ENCODE measurements at places on chromosomes 5 and 9.
A peak's percentile ranks its signal among the peaks of the same experiment; 100 is the strongest.

DNA sequence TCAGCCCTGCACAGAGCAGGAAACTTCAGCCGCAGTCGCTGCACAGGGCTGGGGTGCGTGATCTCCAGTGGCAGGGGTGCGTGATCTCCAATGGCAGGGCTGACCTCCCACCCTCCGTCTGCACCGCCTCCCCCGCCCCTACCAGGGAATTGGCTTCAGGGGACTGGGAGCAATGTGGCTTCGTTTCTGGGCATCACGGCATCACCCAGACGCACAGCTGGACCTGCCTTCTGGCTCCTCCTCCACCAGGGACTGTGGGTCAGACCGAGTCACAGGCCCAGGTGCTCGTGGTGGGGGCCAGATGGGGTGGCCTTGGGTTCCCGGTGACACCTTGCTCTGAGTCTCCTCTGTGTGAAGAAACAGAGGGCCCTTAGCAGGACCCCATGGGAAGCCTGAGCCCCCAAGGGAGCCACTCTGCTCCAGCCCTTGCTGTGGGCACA is 51.1 kb downstream of the AHRR start:
- no peak for DNase-seq

DNA sequence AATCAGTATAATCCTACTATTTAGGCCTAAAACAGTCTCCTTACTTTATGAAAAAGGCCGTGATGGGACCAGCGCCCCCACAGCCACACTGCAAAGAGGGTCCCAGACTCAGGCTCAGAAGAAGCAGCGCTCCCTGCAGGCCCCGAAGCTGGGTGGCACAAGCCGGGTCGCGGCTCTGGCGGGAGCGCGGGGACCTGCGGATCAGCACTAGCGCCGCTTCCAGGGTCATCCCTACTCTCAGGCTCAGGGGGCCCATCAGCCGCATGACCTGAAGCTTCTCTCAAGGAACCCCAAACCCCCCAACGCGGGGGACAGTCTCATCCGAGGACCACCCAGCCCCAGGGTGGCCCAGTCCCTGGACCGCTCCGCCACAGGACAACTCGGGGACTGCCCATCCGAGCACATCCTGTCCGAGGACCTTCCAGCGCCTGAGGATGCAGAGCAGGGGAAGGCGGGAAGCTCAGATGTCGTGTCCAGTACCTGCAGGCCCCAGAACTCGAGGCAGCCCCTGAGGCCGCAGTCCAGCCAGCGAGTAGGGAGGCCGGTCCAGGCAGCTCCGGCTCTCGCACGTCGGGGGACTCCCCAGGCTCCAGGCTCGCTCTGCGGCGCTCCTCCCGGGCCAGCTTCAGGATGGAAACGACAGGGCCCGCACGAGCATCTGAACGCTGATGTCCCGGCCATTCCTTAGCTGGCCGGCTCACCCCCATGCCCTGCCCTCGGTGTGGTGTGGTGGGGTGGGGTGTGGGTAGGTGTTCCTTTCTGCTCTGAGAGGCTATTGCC is 32.4 kb upstream of the CDK20 start:
- no peak for DNase-seq

GRCh38 chr5:129945774-129946270 is 41.6 kb downstream of the CHSY3 start:
- no peak for DNase-seq

DNA sequence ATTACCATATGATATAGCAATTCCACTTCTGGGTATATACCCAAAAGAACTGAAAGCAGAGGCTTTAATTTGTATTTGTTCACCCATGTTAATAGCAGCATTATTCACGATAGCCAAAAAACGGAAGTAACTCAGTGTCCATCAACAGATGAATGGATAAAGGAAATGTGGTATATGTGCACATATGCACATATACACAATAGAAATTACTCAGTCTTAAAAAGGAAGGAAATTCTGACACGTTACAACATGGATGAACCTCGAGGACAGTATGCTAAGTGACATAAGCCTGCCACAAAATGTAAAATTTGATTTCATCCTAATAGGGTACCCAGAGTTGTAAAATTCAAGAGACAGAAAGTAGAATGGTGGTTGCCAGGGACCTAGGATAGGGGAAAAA is 54.9 kb downstream of the NUP155 start:
- no peak for DNase-seq

DNA sequence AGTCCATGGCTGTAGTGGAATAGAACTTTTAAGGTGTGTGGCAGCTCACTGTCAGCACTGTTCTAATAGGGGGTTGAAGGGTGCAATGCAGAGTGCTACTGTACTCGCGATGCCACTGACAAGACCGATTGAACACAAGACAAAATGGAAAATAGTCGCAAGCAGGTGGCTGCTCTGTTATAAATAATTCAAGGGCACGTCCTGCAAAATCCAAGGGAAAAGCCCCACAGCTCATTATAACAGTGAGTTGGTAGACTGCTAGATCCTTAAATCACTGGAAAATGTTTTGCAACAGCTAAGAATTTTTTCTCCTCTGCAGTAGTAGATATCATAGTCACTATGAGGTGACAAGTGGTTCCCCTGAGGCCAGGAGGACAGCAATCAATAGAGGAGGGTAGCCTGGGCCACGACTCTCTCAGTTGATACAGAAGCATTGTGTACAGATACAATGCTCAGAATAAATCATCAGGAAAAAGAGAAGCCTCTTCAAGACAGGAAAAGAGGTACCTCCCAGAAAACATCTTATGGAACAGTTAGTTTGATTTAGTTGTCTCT is 926.3 kb downstream of the TLE4 start:
- no peak for DNase-seq

DNA sequence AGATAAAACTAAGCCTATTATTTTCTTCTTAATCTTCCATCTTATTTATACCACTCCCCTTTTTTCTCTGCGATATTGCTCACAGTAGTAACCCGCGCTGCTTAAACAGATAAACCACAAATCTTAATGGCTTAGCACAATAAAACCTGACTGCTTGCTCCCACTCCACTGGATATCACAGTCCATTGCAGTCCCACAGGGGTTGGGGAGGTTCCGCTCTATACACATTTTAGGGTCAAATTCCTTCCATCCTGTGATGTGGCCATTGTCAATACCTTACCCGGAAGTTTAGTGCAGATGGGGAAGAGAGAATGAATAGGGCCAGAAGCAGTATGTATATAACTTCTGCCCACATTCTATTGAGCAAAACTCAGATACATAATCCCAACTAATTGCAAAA is 193.7 kb downstream of the RAB3C start:
- DNase-seq = no peak

GRCh38 chr5:116365006-116365496 is 209.6 kb downstream of the SEMA6A start:
- no peak for DNase-seq

- DNase-seq = no peak
Measured at GRCh38 chr9:108322326-108323098, 533.3 kb downstream of the ACTL7B start.

DNA sequence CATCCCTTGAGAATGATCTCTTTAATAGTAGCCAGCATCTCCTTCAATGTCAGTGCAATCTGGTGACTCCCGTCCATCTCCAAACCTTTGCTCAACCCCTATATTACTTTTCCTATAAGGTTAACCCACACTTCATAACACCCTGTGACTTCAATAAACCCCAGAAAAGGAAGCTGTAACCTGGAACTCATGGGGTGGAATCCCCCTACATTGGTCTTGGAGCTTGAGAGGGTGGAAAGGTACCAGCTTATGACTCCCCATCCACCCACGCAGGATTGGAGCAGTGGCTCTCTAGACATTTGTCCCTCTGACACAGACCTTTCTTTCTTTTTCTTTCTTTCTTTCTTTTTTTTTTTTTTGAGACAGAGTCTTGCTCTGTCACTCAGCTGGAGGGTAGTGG is 54.7 kb upstream of the ZFR start:
- DNase-seq = no peak

GRCh38 chr5:173056783-173057061 is 570 bp downstream of the CREBRF start:
- peak; percentile 13 for DNase-seq

- no peak for DNase-seq
Measured at GRCh38 chr5:98933445-98934072, 4.8 kb upstream of the CHD1 start.

DNA sequence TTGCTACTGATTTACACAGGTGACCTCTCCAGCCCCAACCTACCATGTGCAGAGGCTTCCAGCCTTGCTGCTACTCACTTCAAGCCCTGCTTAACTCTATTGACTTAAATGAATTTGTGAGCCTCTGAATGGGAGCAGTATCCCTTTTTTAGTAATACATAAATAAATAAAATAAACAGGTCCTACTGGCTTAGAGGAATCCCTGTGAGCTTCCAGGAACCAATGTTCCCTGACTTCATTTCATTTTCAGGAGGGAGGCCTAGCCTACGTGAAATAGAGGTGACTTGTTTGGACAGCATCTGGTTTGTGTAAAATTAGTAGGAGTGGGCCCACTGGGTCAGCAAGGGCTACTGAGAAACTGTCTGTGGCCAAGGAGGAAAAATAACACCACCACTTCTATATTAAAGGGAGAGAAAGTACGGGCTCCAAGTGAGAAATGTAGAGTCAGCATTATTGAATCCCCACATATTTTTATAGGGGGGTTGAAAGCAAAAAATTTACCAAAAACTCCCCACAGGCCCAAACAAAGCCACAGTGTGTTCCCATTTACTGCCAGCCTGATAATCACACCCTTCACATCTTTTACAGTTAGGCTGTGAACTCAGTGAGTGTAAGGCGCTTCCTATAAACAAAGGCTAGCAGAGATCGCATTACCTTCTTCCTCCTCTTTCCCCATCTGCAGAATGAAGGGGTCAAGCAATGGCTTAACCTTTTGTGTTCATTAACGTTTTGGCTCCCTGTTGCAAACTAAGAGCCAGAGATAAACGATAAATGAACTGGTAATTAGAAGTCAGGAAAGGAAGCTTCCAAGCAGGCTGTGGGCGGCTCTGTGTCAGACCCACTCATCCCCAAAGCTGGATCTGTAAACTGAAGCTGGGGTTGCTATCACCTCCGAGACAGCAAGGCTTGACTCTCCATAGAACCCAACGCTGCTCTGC is 138.8 kb upstream of the LIFR start:
- DNase-seq = no peak

DNA sequence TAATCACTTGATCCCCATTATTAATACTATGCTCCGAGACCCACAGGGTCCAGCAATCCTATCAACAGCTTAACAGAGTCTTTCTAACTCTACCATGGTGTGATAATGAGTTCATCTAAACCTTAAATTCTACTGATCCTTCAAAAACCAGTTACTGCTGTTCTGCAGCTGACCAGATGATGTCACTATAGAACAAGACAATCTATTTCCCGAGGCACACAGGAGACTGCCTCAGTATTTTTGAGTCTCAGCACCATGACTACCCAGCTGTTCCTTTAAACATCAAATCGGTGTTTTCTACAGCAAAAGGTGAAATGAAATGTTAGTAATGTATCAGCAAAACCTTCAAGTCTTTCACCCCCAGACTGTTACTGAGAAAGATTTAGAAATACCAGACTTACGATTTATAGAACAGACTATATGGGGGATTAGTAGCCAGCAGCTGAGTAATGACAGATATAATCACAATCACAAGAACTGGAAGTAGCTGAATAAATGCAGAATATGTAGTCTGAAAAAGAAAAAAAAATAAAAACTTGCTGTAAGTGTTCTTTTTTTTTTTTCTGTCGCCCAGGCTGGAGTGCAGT is 16.9 kb downstream of the DNAJC18 start:
- DNase-seq = peak; percentile 71

GRCh38 chr5:109045710-109046109 is 298.0 kb downstream of the FER start:
- DNase-seq = no peak

GRCh38 chr5:41433552-41434181 is 76.7 kb downstream of the PLCXD3 start:
- peak; percentile 17 for DNase-seq

- DNase-seq = no peak
Measured at GRCh38 chr5:173523388-173523787, 93.1 kb downstream of the BOD1 start.

- DNase-seq = no peak
Measured at GRCh38 chr9:91163773-91164471, 197.8 kb downstream of the AUH start.

DNA sequence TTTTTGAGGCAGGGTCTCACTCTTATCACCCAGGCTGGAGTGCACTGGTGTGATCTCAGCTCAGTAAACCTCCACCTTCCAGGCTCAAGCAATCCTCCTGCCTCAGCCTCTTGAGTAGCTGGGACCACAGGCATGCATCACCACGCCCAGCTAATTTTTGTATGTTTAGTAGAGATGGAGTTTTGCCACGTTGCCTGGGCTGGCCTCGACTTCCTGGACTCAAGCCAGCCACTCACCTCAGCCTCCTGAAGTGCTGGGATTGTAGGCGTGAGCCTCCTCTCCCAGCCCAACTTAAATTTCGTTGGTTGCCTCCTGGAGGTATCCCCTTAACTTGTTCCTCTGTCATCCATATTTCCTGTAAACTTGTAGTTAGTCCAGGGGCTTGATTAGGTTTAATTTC is 47.2 kb downstream of the RAB24 start:
- no peak for DNase-seq

DNA sequence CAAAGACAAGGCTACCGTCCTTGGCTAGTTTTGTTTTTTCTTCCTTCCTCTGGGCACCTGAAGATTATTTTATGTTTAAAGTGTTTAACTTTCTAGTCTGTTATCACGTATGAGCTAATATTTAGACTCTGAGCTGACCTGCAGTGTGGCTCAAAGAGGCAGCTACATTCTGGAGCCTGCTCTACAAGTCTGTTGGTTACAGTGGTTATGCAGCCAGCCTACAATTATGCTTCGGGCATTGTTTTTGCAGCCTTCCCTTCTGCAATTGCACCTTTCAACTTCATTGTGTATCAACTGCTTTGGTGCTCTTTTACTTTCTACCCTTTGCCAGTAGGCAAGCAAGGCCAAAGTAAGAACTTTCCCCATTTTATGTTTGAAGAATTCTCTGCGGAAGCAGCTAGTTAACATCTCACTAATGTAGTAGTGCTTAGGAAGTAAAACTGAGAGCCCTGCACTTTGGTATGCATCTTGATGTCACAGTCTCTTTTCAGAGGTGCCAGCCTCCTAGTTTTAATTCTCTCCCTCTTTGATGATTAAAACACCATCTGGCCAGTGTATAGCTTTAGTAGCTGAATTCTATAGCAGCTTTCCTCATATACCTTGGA is 322.1 kb downstream of the FAM170A start:
- DNase-seq = no peak

DNA sequence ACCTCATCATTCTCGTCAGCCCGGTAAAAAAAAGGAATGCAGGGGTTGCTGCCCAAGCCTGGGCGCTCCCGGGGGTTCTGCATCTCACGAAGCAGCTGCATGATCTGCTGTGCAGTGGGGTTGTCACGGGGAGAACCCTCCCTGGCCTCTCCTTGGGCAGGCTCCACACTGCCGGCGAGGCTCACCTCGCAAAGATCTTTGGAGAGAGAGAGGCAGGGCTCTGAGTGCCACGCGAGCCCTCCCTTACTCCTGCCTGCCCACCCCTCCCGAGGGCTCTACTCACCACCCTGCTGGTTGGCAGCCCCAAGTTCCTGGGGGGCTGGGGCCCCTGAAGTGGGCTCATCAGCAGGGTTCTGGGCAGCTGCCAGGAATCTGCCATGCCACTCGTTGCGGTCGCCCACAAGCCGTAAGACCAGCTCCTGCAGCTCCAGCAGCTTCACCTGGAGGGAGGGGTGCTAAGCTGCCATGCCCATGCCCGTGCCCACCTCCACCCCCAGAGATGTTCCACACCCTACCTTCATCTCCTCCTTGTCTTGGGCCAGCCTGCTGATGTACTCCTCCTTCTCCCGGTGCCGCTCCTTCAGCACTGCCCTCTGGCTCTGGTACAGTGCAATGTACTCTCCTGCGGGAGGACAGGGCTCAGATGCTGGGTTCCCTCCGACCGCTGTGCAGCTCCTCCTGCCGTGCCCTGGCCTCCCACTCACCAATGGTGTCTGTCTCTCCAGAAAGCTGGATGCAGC is 18.6 kb downstream of the GOLGA2 start:
- no peak for DNase-seq

GRCh38 chr5:143801252-143801939 is 10.6 kb upstream of the HMHB1 start:
- no peak for DNase-seq

Data from COLO829 (cell line).